ENCODE measurements at places on chromosomes 13 and 19.

GRCh38 chr13:87889254-87889653 is 218.1 kb downstream of the SLITRK5 start:
- DNase-seq: no peak

GRCh38 chr13:113061796-113062425 is 43.7 kb upstream of the F7 start:
- no peak for DNase-seq

DNA sequence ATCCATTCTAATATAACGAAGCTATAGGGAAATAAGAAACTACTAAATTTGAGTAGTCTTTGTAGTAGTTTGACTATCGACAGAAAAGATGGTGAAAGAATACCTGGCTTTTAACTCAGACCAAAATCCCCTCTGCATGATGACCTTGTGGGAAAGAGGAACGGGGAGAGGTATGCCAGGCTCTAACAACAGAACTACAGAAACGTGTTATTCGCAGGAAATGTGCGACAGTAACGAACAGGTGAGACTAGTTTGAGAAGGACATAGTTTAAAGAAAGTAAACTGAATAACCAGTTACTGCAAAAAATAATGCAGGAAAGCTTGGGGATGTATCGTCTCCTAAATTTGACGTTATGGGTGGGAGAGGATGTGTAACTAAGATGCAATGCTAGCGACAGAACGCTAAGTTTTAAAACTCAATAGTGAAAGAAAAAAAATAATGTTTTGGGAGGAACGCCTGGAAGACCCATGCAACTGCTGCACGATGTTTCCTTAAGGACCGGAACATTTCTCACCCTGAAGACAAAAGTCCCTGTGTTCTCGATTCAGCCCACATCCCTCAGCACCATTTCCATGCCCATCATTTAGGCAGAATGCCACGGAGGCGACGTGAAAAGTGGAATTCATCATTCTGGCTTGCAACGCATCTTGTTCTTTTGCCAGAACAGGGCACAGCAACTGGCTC is 1.6 kb upstream of the RAP2A start:
- no peak for DNase-seq

GRCh38 chr13:100129605-100130004 is 40.7 kb downstream of the PCCA start:
- DNase-seq: no peak

DNA sequence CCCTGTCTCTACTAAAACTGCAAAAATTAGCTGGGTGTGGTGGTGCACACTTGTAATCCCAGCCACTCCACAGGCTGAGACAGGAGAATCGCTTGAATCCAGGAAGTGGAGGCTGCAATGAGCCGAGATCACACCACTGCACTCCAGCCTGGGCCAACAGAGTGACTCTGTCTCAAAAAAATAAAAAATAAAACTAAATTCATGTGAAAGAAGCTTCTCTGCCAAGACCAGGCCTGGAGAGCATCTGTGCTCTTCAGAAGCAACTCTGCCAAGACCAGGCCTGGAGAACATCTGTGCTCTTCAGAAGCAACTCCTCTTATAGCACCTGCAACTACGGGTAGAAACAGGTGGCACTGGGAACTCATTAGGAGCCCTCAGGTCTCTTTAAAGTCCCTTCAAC is 37.7 kb downstream of the CRYL1 start:
- no peak for DNase-seq

DNA sequence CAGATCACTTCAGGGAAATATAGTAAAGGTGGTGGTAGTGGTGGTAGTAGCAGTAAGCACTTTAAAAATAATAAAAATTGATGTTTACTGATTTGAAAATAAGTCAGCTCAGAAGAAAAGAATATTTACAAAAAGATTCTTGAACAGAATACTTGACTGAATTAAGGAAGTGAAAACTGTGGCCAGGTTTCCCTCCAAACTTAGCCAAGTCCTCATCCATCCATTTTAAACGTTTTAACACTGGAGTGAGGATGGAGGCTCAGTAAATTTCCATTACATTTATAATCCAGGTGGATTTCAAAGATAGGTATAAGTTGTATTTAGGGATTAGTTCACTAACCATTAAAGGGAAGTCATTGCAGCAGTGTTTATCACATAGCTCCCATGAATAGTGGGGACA is 221.5 kb downstream of the RGCC start:
- DNase-seq: no peak

DNA sequence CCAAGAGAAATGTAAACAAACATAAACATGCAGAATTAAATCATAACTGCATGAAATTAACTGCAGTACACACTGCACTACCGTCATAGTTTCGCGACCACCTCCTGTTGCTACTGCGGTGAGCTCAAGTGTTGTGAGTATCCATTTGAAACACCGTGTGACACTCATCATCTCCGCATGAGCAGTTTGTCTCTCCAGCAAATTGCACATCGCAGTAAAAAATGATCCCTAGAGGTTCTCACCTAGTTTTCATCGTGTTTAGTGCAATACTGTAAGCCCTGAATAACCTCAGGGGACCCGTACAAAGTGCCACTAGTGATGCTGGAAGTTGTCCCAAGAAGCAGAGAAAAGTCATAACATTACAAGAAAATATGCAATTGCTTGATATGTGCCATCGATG is 147.7 kb downstream of the DPF1 start:
- no peak for DNase-seq

DNA sequence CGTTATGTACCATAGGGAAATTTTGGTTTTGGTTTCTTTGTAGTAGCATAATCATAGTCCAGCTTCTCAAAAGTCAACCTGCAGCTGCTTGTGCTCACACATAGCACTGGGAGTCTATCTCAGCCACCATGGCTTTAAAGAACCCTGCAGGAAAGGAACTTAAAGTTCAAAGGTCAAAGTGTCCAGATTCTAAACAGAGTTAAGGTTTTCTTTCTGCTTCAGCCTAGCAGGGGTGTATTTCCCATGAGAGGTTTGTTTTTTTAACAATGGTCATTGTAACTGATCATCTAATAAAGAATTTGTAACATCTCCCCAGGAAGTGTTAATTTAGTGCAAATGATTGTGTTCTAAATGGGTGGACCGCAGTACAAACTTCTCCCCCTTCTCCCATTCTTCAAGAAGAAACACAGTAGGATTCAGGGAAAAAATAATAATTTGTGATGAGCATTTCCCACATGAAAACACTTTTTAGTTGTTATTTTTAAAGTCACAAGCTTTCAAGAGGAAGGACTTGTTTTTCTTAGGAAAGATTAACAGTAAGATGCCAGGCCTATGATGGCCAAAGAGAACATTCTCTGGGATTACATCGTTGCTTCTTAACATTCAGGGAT is 168.0 kb downstream of the EFNB2 start:
- no peak for DNase-seq

DNA sequence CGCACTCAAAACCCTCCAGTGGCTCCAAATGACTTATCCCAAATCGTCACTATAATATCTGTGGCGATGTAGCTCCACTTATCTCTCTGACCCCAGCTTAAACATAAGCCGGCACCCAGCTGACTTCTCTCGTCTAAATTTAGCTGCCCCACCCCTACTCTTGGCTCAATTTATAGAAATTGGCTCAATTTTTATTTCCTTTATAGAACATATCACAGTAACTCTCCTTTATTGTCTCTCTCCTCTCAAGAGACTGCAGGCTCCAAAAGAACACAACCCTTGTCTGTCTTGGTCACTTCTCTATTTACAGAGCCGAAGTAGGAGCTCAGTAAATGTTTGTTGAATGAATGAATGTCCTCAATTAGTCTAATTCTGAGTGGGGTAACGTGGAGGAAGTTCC is 805 bp downstream of the ZNF784 start:
- no peak for DNase-seq

DNA sequence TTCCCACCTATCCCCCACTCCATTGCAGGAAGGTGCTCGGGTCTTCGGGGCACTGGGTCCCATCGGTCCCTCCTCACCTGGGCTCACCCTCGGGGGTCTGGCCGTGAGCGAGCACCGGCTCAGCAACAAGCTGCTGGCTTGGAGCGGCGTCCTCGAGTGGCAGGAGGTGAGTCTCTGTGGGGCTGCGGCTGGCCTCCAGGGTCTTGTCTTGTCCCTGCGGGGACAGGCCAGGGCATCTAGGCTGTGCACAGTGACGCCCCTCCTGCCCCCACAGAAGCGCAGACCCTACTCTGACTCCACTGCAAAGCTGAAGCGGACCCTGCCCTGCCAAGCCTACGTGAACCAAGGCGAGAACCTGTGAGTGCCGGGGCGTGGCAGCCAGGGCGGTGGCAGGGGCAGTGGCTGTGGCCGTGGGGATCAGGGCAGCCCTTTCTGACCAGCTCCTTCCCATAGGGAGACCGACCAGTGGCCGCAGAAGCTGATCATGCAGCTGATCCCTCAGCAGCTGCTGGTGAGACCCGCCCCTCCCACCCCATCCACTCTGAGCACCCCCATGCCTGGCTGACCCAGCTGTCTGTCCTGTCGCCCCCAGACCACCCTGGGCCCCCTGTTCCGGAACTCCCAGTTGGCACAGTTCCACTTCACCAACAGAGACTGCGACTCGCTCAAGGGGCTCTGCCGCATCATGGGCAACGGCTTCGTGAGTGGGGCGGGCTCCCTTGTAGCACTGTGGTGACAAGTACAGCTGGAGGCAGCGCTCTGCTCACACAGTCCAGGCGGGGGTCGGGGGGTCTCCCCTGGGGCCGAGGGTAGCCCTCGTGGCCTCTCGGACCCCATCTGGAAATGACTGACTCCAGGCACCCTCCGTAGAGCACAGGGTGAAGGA is 3.7 kb downstream of the PTOV1 start:
- DNase-seq: no peak

Measured in NCI-H2081 treated with DMSO at 0.1 percent for 48 hours (cell line).